ENCODE measurements at places on chromosomes 2 and 18.

DNA sequence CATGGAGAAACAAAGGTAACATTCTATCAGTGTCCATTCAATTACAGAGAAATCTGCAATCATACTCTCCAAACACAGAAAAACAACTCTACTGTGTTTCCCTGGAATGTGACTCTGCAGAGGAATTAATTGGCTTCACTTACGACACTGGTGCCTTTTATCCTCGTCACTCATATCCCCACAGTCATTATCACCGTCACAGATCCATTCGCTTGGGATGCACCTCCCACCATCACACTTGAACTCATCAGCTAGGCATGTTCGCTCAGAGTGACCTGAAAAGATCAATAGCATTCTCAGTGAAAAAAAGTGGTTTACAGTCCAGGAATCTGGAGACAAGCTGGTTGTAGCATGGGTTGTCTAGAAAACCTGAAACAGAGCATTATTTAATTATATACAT, 124.3 kb downstream of the DHRS9 start:
- no peak for DNase-seq

DNA sequence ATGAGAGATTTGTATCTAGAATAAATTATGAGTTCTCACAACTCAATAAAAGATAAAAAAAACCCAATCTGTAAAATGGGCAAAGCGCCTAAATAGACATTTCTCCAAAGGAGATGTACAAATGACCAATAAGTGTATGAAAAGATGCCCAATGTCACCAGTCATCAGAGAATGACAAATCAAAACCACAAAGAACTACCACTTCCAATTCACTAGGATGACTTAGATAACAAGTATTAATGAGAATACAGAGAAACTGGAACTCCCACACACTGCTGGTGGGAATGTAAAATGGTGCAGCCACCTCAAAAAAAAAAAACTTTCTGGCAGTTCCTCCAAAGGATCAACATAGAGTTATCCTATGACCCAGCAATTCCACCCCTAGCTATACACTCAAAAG, 17.4 kb upstream of the COL6A3 start:
- DNase-seq, result no peak

- DNase-seq, result no peak
These were observed 450.2 kb downstream of the ERBB4 start for GRCh38 chr2:212088353-212088752.

GRCh38 chr2:29129586-29130281, 14.5 kb downstream of the CLIP4 start:
- no peak for DNase-seq

- DNase-seq, result no peak
These were observed 25.1 kb downstream of the GDF7 start for GRCh38 chr2:20692081-20692480.

DNA sequence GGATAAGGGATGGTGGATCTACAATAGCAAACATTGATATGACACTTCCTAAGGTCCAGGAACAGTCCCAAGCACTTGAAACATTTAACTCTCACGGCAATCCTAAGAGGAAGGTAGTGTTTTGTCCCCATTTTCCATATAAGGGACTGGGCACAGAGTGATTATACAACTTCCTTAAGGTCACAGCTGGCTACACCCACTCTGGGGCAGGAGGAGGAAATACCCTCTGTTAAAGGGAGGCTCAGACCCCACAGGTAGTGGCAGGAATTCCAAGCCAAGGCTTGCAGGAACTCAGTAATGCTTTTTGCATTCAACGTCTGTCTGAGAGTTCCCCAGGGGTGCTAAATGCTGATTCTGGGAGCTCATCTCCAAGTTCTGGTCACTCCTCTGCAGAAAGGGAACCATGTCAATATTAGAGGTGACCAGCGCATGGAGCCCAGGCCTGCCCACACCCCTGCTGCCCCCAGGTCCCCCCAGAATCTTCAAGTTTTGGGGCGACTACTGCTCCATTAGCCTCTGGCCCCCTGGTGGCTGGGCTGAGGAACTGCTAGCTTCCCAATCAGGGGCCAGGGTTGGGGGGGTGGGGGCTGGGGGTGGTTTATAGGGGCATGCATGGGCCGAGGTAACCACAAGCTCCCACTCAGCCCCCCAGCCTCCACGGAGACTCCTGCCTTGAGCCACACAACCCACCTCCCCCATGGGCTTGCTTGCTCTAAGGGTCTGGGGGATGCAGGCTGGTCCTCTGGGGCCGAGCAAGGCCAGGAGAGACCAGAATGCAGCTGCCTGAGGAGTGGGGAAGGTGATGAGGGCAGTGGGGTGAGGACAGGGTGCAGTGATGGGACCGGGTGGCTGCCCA, 11.1 kb downstream of the OBSL1 start:
- DNase-seq, result no peak

- DNase-seq, result no peak
These were observed 480.9 kb downstream of the TSN start for GRCh38 chr2:122236152-122236874.

DNA sequence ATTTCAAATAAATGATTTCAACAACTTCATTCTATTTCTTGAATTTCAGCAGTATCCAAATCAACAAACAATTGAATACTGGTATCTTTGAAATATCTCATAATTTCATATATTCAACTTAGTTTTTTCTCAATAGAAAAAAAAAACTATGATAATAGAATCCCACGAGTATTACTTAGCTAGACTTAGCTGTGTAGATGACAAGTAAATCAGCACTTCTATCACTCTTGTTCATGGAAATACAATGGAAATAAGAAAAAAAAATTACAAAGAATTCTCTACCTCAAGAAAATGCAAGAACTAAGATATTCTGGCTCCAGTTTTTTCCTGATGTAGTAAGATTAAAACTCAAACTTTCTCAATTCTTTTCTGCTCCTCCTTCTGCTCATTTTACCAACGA, 256.2 kb upstream of the KYNU start:
- DNase-seq, result no peak

DNA sequence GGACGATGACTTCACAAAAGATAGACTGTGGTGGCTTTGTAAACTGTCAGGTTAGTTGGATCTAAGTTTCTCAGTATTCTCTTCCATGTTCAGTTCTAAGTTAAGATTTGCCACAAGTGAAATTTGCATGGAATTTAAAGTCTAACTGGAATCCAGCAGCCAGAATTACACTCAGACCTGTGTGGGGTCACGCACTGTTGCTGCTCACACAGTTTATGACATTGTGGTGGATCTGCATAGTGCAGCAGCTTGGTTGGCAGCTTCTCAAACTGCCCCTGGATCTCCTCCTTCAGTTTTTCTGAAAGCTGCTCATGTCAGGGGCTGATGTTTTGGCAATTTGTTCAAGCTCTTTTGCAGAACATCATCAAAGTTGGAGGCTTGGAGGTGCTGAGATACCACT, 228.1 kb upstream of the KCNJ3 start:
- no peak for DNase-seq

DNA sequence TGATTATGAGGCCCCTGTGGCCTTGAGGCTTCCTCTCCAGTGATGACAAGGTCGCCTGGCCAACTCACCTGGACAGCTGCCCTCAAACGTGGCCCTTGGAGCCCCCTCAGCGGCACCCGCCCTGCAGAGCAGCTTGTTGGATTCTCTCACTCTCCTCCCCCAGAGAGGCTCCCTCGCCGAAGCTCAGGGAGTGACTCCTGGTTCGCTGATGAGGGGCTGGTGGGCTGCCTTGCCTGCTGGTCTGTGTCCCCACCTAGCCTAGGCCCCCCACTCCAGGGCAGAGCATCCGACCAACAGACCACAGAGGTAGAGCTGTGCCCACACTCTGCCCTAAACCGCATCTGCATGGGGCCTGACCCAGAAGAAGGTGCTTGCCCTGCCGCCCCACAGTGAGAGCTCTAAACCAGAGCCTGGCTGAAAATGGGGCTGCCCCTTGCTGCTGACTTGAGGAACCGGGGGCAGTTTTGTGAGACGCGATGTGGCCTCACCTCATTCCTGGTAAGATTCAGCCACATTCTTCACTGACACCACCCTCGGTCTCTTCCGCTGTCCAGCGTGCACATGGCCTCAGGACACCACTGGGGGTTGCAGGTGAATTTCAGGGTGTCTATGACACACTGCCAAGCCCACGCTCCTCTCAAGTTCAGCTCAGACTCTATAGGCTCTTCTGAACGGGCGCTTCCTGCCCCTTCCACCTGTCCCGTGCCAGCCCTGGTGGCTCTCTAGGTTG, 131.6 kb downstream of the CABLES1 start:
- no peak for DNase-seq

GRCh38 chr2:190908532-190908931, 27.9 kb downstream of the GLS start:
- DNase-seq, result no peak

DNA sequence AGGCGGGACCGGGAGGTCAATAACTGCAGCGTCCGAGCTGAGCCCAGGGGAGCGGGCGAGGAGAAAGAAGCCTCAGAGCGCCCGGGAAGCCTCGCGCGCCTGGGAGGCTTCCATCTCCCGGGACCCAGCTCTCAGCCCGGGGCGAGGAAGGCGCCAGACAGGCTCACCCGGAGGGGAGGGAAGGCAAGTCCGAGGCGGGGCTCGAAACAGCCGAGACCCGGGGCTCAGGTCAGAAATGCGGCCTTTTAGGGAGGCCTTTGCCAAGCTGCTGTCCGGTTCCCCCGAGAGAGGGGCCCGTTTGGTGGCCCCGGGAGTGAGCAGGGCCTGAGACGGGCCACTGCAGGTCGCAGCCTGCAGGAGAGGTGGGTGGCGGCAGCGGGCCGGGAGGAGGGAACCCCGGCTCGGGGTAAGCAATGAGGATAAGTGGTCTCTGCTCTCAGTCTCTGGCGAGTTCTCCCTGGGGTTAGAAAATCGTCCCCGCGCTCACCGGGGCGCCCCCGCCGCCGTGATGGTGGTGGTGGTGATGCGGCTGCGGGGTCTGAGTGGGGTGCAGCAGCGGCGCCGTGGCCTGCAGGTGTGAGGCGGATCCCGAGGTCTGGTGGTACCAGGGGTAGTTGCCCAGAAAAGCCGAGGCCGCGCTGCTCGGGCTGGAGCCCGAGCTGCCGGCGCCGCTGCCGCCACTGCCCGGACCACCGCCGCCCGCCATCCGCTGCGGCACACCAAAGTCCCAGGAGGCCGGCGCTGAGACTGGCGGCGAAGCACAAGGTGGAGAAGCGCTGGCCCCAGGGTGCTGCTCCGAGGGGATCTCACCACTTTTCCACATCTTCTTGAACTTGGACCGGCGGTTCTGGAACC, 2.4 kb downstream of the DLX2 start:
- no peak for DNase-seq

DNA sequence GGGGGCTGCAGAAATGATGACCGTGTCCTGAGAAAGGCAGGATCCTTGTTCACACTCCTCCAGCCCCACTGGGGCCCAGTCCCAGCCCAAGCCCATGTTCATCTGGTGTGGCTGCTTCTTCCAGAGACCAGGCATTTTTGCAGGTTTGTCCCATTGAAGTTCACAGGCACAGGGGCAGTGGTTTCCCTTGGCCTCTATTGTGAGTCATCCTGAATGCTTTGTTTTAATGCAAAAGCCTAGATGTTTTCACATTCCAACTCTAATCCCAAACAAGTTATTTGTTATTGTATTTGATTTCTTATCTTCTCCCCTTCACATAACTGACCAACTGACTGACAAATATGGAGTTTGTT, 426.4 kb upstream of the ID2 start:
- DNase-seq, result no peak
